ENCODE measurements at places on chromosomes 1 and 21.

GRCh38 chr1:60049188-60049587 is 24.4 kb downstream of the C1orf87 start:
- DNase-seq: no peak

- no peak for DNase-seq
Observed at GRCh38 chr1:39297551-39297950, 93.1 kb downstream of the MACF1 start.

- no peak for DNase-seq
Observed at GRCh38 chr1:162023181-162023546, 505 bp downstream of the OLFML2B start.

GRCh38 chr1:110012100-110012780 is 22.2 kb upstream of the STRIP1 start:
- no peak for DNase-seq

DNA sequence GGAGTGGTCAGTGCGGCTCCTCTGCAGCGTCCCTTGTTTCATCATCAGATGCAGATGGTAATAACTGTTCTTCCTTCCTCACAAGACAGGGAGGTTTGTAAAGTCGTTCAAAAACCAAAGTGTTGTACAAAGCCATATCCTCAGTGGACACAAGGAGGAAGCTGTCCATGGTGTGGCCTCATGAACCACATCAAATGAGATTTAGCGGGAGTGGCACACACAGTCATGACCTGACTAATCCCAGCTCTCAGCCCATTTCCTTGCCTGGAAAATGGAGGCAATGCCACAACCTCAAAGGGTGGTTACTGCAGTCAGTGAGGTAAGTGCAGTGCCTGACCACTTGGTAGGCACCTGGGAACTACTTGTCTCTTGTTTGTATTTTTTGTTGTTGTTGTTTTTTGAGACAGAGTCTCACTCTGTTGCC is 13.4 kb downstream of the ENTREP3 start:
- no peak for DNase-seq

- DNase-seq: no peak
Observed at GRCh38 chr1:227437495-227438008, 119.3 kb upstream of the CDC42BPA start.

DNA sequence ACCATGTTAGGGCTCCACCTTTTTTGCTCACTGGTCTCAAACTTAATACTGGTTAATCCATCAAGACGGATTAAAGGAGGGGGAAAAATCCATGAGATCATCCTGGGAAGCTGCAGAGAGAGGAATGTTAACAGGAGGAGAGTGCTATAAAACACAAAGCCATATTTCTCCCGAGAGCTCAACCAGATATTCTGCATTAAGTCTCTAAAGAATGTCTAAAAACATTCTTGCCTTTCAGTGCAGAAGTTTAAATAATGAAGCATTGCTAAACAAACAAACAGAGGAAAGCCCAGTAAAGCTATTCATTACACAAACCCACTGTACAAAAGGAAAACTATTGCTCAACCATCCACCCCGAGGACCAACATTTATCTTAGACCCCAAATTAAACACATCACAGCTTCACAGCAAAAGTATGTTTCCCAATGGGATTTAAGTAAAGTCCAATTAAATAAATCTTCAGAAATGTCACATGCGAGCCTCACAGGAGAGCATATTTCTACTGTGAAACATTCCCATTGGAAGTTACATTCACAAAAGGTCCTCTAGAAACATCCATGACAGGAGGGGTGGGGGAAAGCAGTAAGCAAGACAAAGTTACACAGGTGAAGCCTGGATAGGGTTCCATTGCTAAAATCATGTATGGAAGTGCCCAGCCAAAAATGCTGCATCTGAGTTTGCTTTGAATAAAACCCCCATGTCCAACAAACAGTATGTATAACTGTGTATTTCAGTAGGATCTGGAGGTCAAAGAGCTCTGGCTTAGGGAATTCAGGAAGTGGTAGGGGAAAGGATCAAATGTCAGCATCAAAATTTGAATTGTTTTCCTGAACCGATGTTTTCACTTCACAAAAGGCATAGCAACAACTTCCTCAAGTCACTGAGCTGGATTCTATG is 23.3 kb downstream of the DUSP10 start:
- DNase-seq: no peak

- DNase-seq: no peak
Observed at GRCh38 chr1:107950464-107950863, 14.5 kb downstream of the VAV3 start.

DNA sequence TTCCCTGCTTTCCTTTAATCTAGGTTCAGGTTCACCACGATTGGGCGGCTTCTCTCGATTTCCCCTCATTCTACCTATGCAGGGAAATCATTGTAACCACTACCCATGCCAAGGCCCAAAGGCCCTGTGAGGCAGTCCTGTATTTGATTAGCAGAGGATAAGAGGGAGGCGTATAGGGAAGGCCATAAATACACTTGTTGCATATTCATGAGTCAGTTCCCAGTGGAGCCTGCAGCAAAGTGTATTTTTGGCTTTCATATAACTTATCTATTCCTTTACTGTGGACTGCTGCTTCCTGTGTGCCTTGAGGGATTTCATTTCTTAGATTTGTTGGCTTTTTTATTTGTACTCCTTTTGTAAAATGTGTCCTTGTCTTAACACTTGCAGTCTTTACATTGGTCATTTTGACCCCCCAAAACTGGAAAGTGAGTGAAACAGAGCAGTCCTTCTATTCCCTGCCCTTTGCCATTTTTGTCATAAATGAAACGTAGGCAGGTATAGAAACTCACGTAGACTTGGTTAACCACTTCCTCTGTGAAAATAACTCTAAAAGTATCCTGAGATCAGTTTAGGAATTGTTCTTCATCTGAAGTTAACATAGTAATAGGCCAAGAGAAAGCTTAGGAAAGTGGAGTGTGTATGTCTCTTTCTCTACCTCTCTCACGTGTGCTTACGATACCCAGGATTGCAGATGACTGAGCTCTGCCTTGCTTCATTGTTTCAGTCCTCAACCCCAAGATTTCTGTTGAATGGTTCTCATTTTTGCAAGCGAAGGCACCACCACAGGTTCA is 19.6 kb upstream of the KCNQ4 start:
- no peak for DNase-seq
